ENCODE measurements at places on chromosomes 1 and 21.

DNA sequence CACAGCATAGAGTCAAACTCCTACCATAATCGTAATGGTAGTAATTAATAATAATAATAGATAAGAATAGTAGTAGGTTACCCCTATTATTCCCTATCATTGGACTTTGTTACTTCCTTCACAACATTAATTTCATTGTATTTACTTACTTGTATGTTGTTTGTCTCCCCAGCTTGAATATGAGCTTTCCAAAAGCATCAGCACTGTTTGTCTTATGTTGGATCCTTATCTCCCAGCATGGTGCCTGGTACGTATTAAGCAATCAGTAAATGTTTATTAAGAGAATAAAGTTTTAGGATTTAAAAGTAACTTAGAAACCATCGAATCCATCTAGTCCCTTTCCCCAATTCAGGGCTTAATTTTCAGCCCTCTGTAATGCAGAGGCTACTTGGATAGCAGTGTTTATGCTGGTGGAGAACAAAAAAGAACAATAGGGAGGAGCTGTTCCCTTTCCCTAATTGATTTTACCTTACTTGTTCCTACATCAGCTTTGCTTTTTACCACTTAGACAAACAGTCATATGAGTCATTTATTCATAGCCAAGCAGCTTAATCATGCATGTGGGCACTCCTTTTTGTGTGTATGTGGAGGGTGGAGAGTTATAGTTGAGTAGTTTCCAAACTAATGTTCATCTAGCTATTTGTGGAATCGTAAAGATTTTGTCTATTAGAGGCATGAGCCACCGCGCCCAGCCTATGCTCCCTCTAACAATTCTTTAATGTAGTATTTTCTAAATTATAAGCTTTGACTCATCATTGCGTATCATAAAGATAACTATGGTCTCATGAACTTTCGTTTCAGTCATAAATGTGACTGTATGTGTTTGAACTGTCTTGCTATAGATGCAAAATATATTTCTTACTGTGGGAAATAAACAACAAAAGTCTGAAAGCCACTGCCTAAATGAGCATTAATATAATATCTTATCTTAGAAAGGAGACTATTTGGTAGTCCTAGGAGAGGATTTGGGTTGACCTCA lies 20.9 kb upstream of the DR1 start:
- DNase-seq = no peak

DNA sequence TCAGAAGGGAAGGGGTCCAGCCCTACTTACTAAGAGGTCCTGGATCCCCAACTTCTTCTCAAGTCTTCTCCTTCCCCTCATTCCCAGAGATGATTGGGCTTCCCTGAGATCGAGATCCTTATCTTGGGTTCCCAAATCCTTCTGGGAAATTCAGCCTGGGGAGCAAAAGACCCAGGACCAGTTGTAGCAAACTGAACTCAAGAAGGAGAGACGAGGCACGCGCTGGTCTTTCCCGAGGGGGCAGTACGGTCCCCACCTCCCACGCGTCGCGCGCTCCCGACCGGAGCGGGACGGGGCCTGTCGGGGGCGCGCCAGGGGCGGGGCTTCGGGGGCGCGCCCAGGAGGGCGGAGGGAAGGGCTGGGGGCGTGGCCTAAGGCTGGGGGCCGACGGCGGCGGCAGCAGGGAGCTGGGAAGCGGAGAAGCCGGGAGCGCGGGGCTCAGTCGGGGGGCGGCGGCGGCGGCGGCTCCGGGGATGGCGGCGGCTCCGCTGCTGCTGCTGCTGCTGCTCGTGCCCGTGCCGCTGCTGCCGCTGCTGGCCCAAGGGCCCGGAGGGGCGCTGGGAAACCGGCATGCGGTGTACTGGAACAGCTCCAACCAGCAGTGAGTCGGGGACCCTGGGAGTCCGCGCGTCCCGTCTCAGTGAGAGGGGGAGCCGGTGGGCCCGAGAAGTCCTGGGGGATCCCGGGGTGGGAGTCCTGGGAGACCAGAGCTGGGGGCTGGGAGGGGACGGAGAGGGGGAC lies at the start of gene EFNA3:
EFNA3 (plus strand) TSS at position 369 of the 741 bp plus-strand sequence; CDS start at position 474, 105 bp downstream.
- peak; percentile 89 for DNase-seq

- no peak for DNase-seq
Measured at GRCh38 chr1:79437540-79437939, 431.0 kb upstream of the ADGRL4 start.

GRCh38 chr1:44643721-44644334 lies 30.5 kb downstream of the TMEM53 start:
- DNase-seq = no peak

DNA sequence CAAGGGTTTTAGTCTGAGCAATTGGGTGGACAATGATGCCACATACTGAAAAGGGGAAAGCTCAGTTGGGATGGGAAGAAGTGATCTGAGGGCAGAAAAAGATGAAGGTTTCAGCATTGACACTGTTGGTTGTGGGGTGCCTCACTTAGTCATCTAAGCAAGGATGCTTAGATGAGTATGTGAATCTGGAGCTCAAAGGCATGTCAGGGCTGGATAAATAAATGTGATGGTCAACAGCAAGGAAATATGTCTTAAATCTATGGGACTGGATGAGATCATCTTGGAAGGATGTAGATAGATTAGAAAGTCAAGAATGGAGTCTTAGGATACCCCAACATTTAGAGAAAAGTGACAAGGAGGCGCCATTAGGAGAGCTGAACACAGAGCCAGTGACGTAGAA lies 114.6 kb downstream of the ZBTB18 start:
- DNase-seq = no peak

DNA sequence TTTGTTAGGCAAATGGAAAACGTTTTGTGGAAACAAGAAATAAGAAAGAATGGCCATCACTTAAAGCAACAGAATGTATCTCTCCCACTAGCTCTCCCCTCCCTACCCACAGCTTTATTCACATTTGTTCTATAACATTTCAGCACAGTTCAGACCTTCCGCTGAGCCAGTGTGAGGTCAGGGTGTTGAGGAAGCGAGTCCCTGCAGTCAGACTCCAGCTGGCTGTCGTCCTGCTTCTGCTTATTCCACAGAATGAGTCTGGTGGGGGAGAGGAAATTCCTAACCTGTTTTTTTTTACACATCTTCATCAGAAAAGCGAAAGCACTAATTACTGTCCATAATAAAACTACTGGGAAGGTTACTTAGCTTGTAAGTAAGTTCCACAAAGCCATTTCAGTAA lies 39.0 kb downstream of the MRPL39 start:
- no peak for DNase-seq

GRCh38 chr1:230849451-230850224 lies 18.7 kb downstream of the C1orf198 start:
- DNase-seq = peak; percentile 69

GRCh38 chr1:37481289-37482003 lies 7.1 kb downstream of the ZC3H12A start:
- DNase-seq = no peak

DNA sequence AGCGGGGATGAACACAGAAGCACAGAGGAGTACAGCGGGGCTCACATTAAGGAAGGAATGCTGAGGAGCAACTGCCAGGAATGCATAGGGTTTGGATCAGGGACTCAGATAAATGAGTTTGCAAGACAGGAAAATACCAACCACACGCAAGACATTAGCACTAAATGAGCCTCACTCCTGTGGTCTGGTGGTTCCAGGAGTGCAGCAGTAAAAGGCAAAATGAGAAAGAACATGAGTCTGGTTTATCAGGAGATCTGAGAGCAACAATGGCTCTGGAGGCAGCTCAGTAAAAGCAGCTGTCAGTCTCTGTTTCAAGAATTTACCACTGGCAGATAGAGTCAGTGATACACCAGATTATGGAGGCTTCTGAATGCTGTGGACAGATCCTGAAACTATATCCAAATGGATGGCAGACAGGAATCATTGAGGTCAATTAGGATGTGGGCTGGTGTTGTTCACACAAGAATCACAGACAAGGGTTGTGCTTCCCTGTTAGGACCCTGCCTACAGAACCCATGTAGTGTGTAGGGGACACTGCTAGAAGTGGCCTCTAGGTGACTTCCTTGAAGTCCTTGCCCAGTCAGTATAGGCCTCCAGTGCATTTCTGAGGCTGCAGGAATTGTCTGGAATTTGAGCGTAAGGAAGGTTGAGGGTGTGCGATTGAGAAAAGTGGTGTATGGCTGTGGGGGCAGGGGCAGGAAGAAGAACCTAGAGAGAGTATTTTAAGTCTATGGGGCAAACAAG lies 50.3 kb downstream of the CASQ2 start:
- no peak for DNase-seq

GRCh38 chr1:3283849-3284248 lies 170.6 kb upstream of the ARHGEF16 start:
- peak; percentile 40 for DNase-seq

- DNase-seq = no peak
Measured at GRCh38 chr1:42924851-42925760, 33.6 kb downstream of the SLC2A1 start.

DNA sequence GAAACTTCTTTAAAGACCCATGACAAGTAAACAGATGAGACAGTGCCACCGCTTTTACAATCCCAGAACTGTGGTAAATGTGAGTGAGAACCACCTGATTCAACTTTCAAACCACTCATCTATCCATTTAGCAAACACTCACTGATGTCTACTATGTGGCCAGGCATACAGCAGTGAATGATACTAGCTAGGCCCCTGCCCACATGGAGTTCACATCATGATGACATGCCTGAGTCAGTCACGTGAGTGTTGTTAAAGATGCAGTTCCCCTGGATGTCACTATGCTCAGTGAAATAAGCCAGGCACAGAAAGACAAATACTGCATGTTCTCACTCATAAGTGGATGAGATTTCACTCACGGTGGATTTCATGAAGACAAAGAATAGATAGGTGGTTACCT lies 28.4 kb downstream of the STX6 start:
- DNase-seq = no peak

DNA sequence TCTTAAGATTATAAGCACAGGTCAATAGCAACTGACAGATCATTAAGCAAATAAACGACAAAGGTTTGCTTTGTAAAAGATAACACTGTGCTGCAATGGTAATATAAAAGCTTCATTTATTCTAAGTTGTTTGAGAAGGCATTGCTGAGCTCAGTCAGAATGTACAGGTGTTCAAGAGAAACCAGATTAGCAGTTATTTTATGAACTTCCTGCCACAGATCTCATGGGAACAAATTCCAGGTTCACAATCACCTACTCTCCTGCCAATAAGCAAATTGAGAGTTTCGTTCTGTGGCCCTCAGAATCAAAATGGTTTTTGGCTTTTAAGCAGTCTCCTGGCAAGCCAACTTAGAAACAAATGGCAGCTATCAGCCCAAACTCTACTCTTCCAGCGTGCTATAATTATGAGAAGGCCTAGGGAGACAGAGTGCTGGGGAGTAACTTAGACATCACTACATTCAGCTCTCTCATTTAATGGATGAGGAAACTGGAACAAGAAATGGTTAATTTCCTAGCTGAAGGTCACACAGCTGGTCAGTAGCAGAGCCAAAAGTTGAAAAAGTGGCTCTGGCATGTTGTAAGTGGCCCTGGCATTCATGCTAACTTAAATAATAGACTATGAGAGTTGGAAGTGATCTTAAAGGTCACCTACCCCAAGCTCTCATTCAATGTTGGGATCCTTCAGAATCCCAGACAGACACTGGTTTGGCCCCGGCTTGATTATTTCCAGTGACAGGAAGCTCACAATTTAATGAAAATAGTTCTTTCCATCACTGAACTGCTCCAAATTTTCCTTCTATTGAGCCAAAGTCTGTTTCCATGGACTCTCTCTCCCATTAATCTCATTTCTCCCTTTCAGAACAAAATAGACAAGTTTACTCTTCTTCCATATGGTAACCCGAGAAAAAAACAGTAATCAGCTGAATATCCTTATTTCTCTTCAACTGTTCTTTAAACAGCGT lies 82.6 kb upstream of the EDEM3 start:
- no peak for DNase-seq

GRCh38 chr1:232287676-232288569 lies 342.0 kb downstream of the SIPA1L2 start:
- DNase-seq = no peak

GRCh38 chr1:149888247-149888998 lies 10.9 kb upstream of the BOLA1 start:
- peak; percentile 45 for DNase-seq

GRCh38 chr1:228362884-228363450 lies 43.7 kb downstream of the TRIM11 start:
- DNase-seq = no peak

- no peak for DNase-seq
Measured at GRCh38 chr1:215489771-215490565, 77.1 kb upstream of the KCTD3 start.

DNA sequence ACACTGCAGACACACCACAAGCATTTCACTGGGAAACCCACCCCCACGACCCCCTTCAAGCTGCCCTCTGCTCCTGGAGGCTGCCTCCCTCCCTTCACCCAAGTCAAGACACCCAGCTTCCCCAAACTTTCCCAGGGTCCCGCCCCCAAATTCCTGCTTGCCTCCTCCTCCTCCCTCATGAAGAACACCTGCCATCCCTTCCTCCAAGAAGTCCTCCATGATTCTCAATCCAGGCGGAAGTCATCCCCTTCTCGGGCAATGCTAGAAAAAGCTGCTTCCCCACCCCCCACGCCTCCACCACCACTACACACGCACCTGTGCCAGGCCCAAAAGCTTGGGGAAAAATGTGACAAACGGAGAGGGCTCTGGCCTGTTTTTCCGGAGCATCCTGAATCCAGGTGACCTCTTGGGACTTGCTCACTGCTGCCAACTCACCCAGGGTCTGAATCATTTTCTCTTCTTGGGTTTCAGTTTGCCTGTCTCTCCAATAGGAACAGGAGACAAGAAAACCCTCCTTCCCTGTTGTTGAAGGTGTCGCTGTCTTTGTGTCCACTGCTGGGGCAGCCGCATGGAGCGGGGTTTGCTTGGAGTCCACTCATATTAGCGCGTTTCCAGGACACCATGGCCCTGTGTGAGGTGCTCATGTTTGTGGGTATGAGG lies 101.0 kb upstream of the CASZ1 start:
- no peak for DNase-seq

DNA sequence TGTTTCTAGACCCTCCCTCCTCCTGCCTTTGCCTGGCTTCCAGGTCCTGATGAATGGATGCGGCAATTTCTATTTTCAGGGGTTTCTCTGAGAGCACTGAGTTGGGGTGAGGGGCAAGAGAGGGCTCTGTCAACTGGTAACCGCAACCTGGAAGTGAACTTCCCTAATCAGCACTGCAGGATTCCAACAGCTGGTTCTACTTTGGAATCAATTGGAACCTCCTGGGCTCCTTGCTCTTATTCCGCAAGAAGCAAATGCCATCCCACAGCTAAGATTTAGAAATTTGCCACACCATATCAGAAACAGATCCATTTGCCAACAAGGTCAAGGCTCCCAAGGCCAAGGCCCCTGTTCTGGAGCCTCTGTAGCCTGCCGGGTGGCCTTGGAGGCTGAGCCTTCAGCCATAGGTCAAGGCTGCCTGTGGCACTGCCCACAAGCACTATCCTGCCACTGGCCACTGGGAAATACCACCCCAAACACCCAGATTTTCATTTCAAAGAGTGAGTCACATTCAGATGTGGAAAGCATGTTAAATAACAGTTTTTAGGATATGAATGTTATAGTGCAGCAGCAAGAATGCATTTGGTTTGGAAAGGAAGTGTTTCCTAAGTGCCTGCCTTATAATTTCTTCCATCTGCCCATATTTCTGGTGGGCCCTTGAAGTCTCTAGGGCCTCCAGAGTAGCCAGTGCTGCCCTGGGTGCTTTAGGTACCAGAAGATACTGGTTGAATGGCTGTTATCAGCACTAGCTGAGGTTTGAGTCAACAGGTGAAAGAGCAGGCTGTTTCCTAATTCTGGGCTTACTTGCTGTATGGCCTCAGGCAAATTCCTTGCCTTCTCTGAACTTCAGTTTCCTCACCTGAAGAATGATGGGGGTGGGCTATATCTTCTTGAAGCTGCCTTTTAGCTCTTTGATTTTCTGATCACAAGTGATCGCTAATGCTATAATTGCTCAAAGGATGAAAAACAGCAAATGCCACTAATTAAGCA lies 56.3 kb upstream of the JUN start:
- DNase-seq = no peak
